Karpas-422 (cell line): ENCODE measurements at places on chromosomes 1 and 21. TPM values are rescaled to one million over a fixed set of nuclear protein-coding genes. Genes with fewer than 3 reads are reported as not detected.

CRABP2 gene
- 0.56 TPM in 1 of 2 replicates, not detected in the other for total RNA-seq

KLHDC8A gene
- not detected in 2 replicates for total RNA-seq

MYOC gene
- total RNA-seq: not detected in 2 replicates

NR0B2 gene
- not detected in 2 replicates for total RNA-seq

APOBEC4 gene
- total RNA-seq: not detected in 2 replicates

NHLH1 gene
- 0.48 TPM in 1 of 2 replicates, not detected in the other for total RNA-seq

RWDD3 gene
- 11.3 and 23.7 TPM in 2 replicates for total RNA-seq

CASQ2 gene
- not detected in 2 replicates for total RNA-seq

PPIH gene
- 42.1 and 53.0 TPM in 2 replicates for total RNA-seq

BACE2 gene
- not detected in 2 replicates for total RNA-seq

OR2L8 gene
- not detected in 2 replicates for total RNA-seq

LCA5L gene
- total RNA-seq: 0.25 TPM in 1 of 2 replicates, not detected in the other

TMEM61 gene
- not detected in 2 replicates for total RNA-seq

C1orf141 gene
- not detected in 2 replicates for total RNA-seq

KRTAP11-1 gene
- total RNA-seq: not detected in 2 replicates
